ENCODE measurements at places on chromosomes 7 and 10. TPM values are rescaled to one million over a fixed set of nuclear protein-coding genes. Genes with fewer than 3 reads are reported as not detected.

GRCh38 chr7:100493476-100494264 lies 9.9 kb downstream of the NYAP1 start:
- DNase-seq, result peak; percentile 80

GRCh38 chr7:441684-442421 lies 77.8 kb downstream of the PDGFA start:
- no peak for DNase-seq

DNA sequence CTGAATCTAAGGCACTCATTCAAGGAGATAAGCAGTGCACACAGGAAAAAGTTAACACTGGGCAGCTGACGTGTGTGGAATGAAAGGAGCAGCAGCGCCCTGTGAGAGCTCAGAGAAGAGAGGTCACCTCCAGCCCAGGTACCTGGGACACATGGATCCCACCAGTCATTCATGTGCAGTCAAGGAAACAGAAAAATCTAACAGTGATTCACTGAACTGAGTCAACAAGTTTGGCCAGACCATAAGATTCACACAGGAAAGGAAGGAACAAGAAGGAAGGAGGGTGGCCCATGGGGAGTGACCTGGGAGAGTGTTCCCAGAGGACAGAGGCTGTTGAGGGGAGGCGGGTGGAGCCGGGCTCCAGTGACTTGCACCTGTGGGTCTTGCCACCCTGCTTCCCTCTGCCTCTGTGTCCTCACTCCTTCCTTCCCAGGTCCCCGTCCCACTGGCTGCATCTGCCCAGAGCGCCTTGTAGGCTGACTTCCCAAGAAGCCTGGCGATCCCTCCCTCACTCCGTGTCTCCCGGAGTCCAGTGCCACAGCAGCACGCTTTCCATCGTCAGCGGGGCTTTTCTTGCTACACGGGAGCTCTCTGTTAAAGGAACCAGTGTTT lies 27.7 kb downstream of the RNF32 start:
- no peak for DNase-seq

- no peak for DNase-seq
These were observed 4.8 kb downstream of the GPR146 start for GRCh38 chr7:1049006-1049741.

GRCh38 chr7:33764752-33765451 lies 140.4 kb upstream of the BMPER start:
- no peak for DNase-seq

MYH16 gene
- not detected for total RNA-seq

GGCT gene
- 23.0 TPM for total RNA-seq

PRF1 gene
- 2.9 TPM for total RNA-seq

DNA sequence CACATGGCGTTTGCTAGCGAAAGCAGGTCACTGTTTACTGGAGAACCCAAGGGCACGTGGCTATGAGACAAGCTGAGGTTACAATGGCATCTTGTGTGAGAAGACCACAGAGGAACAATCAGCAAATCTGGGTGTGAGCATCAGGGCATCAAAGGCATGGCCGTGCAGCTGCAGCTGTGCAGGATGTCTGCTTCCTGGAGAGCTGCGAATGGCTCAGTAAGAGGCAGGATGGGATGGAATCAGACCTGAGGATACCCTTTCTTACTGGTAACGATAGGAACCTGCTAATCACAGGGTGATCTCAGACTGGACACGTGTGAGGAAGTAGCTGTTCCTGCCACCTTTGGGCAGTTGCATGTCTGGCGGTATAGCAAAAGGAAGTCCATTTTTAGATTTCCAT lies 119.5 kb downstream of the RNF216 start:
- DNase-seq, result no peak

DNA sequence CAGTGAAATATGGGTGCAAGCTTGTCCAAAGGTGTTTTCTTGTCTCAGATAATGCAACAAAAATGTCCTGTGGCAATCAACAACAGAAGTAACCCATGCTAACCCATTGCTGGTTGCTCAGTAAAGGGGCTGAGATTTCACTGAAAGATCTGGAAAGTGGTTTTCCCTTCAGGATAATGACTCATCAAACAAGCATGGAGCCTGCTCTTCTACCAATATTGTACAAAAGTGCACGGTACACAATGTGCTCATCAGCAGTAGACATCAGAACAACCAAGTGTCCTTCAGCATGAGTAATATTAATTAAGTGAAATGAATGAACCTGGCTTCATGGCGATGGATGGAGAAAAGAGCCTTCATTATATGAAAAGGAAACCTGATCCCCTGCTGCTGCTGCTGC lies 287.1 kb upstream of the NEBL start:
- DNase-seq, result no peak

DNA sequence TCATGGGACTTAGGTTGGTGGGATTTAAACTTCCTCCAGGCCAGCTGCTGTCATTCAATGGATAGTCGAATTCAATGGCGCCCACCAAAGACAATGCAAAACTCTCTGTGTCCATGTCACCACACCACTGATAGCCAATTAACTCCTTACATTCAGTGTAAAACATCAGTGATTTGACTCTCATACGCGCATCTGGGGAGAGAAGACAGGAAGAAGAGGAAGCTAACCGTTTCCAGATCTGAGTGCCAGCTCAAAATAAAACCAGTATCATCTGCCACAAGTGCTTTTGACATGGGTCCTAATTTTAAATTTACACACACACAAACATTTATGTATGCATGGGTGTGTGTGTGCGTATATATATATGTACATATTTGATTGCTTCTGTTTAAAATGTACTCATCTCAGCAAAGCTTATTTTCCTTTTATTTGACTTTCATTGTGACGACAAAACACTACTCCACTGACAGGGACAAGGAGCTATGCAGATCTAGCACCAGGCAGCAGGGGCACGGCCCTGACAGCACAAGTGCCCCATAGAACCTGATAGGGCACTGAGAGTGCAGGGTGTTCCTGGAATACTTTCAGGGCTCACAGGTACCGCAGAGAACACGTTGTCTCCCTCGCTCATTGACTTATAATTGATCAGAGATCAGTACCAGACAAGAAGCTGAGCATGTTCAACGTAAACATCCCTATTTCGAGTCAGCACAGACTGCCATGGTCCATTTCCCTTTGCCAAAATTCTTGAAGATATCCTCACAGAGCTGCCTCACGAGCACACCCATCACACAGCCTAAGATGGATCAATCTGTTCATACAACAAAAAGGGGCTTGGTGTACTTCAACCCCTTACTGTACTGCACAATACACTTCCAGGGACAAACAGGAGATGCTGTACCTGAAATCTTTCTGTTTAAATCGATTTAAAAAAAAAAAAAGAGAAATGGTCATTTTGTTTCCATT lies 176.1 kb downstream of the COBL start:
- DNase-seq, result peak; percentile 73

GRCh38 chr10:12634621-12634931 lies 285.2 kb downstream of the CAMK1D start:
- DNase-seq, result no peak

- no peak for DNase-seq
These were observed 77.5 kb upstream of the ADAM12 start for GRCh38 chr10:126465771-126466170.

DNA sequence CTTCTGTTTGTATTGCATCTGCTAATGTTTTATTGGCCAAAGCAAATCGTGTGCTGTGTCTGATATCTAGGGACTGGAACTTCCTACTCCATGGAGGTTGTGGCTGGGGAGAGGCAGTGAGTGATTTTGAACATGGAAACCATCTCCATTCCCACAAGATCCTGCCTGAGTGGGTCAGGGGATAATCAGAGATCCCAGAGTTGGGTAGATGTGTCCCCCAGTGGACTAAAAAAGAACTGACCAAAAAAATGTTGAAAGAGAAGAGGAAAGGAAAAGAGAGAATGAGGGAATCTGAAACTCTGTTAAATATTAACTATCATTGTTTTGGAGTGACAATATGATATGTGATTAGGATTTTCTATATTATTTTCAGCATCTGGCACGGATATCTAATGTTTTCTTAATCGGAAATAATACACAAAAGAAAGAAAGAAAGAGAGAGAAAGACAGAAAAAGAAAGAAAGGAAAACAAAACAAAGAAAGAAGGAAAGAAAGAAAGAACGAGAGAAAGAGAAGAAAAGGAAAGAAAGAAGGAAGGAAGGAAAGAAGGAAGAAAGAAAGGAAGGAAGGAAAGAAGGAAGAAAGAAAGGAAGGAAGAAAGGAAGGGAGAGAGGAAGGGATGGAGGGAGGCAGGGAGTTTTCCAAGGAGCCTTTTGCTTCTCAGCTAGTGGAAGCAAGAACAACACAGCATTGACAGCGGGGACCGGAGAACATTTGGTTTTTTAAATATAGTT lies 638.5 kb downstream of the CCSER2 start:
- DNase-seq, result no peak

CYP2C19 gene
- not detected for total RNA-seq

All from right cardiac atrium (tissue), 5 donors.